Osteocyte (in vitro differentiated cells): ENCODE measurements at places on chromosomes 11 and 22. TPM values are rescaled to one million over a fixed set of nuclear protein-coding genes. Genes with fewer than 3 reads are reported as not detected.

The SAA2 gene
- not detected in 2 replicates for total RNA-seq

The RHOG gene
- total RNA-seq = 44.6 and 46.8 TPM in 2 replicates

The OR6A2 gene
- total RNA-seq = 0.08 TPM in 1 of 2 replicates, not detected in the other

The DRD4 gene
- total RNA-seq = 1.7 and 1.8 TPM in 2 replicates

The HEPHL1 gene
- total RNA-seq = not detected in 2 replicates

The SAMM50 gene
- total RNA-seq = 42.6 TPM in 2 replicates

The POTEH gene
- total RNA-seq = not detected in 2 replicates

The CARD18 gene
- total RNA-seq = not detected in 2 replicates

The ESRRA gene
- total RNA-seq = 32.7 and 37.4 TPM in 2 replicates

The TMEM109 gene
- total RNA-seq = 144 and 152 TPM in 2 replicates

The P4HA3 gene
- 6.1 and 6.4 TPM in 2 replicates for total RNA-seq

The SLCO2B1 gene
- total RNA-seq = 0.18 and 0.54 TPM in 2 replicates

The DEFB131B gene
- not detected in 2 replicates for total RNA-seq

The IL18BP gene
- 8.8 and 9.6 TPM in 2 replicates for total RNA-seq
